Brain (organoid and tissue), 16 donors: ENCODE measurements at places on chromosomes 6 and 20. TPM values are rescaled to one million over a fixed set of nuclear protein-coding genes. Genes with fewer than 3 reads are reported as not detected.

The GABRR1 gene
- not detected for polyA plus RNA-seq

The MAK gene
- polyA plus RNA-seq = 0.37 TPM

The TCF21 gene
- not detected for polyA plus RNA-seq

The C20orf144 gene
- 0.14 TPM for polyA plus RNA-seq

The UTRN gene
- 4.1 TPM for polyA plus RNA-seq
